Inflammatory macrophage treated with lipopolysaccharide for 4 hours (primary cell): ENCODE measurements at places on chromosomes 11 and 22.
A peak's percentile ranks its signal among the peaks of the same experiment; 100 is the strongest.

- DNase-seq, result no peak
Measured at GRCh38 chr11:7299393-7299792, 47.7 kb downstream of the SYT9 start.

DNA sequence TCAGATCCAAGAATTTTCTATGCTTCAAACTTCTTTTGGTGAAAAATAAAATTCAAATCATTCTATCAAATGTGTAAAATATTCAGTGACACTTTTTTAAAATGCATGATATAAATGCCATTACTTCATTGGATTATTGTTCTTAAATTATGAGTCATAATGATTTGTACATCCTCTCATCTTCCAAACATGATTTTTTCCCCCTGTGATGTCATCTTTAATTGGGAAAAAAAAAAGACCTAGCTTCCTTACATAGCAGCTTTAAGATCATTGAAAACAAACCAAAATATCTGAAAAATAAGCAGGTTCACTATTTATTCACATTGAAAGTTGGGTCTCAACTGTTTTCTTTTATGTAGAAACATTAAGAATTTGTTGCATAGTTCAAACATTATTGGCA is 1549.4 kb downstream of the LRRC4C start:
- DNase-seq, result no peak

- peak; percentile 84 for DNase-seq
Measured at GRCh38 chr11:96267496-96268032, 75.4 kb downstream of the MAML2 start.

DNA sequence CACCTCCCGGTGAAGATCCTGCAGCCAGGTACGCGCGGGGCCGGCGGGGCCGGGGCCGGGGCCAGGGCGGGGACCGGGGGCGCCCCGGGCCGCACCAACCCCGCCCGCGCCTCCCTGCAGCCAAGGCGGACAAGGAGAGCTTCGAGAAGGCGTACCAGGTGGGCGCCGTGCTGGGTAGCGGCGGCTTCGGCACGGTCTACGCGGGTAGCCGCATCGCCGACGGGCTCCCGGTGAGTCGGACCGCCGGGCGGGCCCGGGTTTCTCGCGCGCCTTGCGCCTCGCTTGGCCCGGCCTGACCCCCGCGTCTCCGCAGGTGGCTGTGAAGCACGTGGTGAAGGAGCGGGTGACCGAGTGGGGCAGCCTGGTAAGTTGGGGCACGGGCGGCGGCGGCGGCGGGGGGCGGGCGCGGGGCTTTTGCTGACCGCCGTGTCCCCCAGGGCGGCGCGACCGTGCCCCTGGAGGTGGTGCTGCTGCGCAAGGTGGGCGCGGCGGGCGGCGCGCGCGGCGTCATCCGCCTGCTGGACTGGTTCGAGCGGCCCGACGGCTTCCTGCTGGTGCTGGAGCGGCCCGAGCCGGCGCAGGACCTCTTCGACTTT is 531 bp downstream of the PIM3 start:
- peak; percentile 57 for DNase-seq

DNA sequence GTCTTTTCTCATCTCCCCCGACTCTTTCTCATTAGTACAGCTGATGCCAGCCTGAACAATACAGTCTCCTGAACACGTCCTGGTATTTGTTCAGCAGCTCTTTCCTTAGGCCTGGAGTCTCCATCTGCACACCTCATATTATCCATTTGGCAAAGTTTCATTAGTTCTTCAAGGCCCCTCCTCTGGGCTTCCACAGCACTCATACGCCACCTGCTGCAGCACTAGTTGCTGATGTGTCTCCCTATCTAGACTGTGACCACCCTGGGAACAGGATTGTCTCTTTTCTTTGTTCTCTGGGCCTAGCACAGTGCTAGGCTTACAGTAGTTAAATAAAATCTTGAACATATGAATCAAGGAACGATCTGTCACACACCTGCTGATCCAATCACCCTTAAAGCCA is 17.2 kb downstream of the DCHS1 start:
- DNase-seq, result no peak

- DNase-seq, result no peak
Measured at GRCh38 chr11:1194977-1195681, 27.7 kb upstream of the MUC5B start.

DNA sequence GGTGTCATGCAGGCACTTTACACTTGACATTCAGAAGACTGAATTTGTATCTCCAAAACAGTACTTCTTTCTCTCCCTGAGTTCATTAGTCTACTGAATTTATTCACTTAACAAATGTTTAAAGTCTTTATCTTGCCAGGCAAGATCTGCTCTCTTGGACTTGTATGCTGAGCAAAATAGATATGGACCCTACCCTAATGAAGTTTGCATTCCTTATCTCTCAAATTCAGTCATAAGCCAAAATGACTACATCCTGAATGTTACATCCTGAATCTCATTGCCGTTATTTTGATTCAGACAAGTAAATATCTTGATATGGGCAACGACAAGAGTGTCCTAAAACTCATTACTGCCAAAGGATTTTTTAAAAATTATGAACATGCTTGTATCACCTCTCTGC is 29.7 kb downstream of the FAR1 start:
- no peak for DNase-seq

GRCh38 chr11:28542561-28542960 is 434.4 kb downstream of the METTL15 start:
- no peak for DNase-seq

DNA sequence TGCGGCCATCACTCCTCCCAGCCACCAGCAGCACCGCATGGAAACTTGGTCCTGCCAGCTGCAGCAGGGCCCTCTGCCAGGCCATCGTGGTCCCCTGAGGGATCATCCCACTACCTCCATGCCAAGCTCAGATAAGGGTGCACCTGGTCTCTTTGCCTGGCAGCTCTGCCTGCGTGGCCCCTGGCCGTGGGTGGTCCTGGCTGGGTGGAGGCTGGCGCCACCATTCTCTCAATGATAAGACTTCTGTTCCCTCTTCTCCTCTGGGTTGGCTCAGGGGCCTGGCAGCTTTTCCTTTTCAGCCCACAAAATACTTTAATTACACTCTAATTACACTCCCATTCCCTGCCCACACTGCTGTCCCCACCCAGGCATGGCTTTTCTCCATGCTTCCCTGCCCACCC is 26.8 kb upstream of the TSKU start:
- no peak for DNase-seq

- DNase-seq, result no peak
Measured at GRCh38 chr11:106608677-106609076, 409.6 kb downstream of the GUCY1A2 start.

GRCh38 chr11:61587951-61588727 is 7.3 kb upstream of the SYT7 start:
- DNase-seq, result peak; percentile 17

DNA sequence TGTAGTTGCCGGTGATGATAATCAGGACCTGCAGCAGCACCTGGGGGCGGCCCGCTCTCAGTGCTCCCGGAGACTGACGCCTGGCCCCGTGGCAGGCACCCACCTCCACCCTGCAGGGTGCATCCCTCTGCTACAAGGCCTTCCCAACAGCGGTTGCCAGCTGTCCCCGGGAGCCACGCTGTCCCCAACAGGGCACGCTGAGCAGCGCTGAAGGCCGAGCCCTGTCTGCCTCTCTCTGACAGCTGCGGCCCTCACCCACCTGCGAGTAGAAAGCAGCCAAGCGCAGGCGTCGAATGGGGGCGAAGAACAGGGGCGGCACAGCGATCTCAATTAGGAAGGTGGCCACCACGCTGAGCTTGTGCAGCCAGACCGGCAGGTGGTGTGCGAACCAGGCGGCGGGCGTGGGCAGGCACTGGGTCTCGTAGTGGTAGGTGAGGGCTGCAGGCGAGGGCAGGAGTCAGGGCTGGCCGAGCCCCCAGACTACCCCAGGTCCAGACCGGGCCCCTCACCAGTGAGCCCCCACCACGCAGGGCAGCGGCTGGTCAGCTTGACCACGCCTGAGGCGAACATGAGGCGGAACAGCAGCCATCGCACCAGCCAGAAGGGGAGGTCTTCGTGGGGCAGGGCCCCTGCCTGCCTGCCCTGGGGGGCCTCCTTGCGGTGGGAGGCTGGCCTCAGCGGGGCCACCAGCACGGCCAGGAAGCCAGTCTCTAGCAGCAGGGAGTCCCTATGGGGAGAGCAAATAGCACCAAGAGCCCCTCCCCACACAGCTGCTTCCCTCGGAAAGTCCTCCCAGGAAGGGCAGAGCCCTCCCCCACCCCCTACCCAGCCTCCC is 1.5 kb downstream of the LMF2 start:
- no peak for DNase-seq

DNA sequence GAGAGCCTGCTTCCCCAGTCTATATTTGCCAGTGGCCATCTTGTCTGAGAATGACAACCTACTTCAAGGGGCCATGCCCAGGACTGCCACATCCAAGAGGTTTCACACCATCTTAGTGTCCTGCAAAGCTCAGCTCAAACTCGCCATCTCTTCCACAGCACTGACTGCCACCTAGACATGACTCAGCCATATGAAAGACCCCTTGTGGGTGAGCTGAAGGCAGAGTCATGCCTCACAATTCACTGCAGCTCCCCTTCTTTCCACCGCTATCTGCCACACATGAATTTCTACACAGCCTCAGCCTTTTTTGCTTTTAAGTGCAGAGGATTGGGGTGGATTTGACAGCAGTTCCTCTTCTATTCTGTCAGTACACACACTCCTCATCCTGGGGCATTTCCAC is 127.5 kb downstream of the GALNT18 start:
- DNase-seq, result no peak

GRCh38 chr11:45924036-45924915 is 1.8 kb downstream of the LARGE2 start:
- DNase-seq, result no peak

- no peak for DNase-seq
Measured at GRCh38 chr22:28002181-28002700, 83.2 kb upstream of the PITPNB start.

- no peak for DNase-seq
Measured at GRCh38 chr22:17787716-17788330, 13.6 kb upstream of the BID start.

DNA sequence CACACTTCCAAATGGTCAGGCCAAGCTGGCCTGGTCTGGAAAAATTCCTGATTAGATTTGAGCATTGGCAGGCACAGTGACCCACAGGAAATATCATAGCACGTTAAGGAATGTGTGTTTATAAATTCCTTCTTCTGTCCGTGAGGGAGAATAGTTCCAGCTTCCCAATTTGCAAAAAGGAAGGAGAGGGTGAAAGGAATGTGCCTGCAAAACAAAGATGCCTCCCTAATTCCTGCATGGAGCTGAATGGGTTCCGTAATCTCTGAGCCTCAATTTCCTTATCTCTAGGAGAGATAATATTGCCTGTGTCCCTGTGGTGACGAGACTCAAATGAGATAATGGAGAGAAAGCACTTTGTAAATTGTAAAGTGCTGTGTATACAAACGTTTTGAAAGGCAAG is 105.1 kb downstream of the FEZ1 start:
- no peak for DNase-seq

- no peak for DNase-seq
Measured at GRCh38 chr11:134647066-134647743, 235.2 kb upstream of the B3GAT1 start.

DNA sequence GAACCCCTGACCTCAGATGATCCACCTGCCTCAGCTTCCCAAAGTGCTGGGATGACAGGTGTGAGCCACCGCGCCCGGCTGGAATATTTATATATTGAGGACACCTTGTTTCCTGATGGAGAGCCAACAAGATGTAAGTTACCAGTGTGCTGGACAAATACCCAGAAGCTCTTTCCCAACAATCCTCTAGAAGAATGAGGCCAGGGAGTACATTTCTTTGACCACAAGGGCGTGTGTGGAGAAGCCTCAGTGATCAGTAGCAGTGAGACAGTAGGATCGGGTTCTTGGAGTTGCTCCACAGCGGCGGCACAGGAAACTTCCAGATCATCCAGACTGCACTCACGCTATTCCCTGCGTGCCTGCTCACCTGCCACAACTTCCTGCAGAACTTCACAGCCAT is 10.3 kb upstream of the POLA2 start:
- no peak for DNase-seq

DNA sequence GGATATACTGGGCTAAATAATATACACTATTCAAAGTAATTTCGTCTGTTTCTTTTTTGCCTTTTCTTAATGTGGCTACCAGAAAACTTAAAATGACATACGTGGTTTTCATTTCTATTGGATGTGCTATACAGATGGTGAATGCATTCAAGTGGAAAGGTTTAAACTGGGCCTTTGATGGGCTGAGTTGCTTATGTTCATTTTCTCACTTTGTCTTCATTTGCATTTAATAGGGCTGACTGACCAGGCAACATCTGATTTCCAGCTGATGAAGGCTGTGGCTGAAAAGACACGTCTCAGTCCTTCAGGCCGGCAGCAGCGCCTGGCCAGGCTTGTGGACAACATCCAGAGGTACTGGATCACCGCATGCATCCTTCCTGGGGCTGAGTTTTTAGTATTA is 27.9 kb downstream of the PIWIL4 start:
- DNase-seq, result no peak

GRCh38 chr22:49971232-49972162 is 10.9 kb downstream of the PIM3 start:
- DNase-seq, result peak; percentile 87

- DNase-seq, result no peak
Measured at GRCh38 chr11:15233371-15234165, 118.8 kb downstream of the INSC start.

GRCh38 chr11:69618237-69618636 is 22.7 kb upstream of the CCND1 start:
- DNase-seq, result no peak

GRCh38 chr11:9004183-9004926 is 554 bp upstream of the NRIP3 start:
- DNase-seq, result no peak

DNA sequence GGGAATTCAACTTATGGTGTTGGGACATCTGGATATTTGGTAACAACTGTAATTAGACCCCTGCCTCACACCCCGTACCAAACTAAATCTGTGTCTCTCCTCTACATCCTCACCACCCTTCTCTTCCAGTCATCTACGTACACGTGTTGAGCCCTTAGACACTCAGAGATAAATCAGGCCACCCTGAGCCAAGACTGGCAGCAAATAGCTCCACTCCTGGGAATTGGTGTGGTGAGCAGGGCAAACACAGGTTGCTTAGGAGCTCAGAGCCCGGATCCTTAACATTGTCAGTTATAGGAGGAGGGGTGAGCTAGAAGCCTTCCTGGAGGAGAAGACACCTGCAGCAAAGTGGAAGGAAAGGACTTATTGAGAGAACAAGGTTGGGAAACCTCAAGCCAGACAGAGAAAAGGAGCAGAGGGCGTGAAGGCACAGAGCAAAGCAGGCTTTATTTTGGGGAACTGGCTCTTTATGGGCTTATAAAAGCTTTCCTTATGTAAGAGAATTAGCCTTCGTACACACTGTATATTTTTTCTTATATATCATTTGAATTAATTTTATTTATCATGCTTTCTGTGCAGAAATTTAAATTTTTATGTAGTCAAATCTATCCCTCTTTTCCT is 36.9 kb upstream of the KLHL35 start:
- no peak for DNase-seq

GRCh38 chr22:48892578-48893287 is 934.9 kb downstream of the BRD1 start:
- no peak for DNase-seq
